Common myeloid progenitor, CD34-positive (primary cell): ENCODE measurements at places on chromosomes 7 and 10.
A peak's percentile ranks its signal among the peaks of the same experiment; 100 is the strongest.

- no peak for DNase-seq
Measured at GRCh38 chr10:124280916-124281315, 137.8 kb downstream of the OAT start.

GRCh38 chr10:102917314-102917961 lies 656 bp upstream of the CNNM2 start:
- peak; percentile 92 for DNase-seq

DNA sequence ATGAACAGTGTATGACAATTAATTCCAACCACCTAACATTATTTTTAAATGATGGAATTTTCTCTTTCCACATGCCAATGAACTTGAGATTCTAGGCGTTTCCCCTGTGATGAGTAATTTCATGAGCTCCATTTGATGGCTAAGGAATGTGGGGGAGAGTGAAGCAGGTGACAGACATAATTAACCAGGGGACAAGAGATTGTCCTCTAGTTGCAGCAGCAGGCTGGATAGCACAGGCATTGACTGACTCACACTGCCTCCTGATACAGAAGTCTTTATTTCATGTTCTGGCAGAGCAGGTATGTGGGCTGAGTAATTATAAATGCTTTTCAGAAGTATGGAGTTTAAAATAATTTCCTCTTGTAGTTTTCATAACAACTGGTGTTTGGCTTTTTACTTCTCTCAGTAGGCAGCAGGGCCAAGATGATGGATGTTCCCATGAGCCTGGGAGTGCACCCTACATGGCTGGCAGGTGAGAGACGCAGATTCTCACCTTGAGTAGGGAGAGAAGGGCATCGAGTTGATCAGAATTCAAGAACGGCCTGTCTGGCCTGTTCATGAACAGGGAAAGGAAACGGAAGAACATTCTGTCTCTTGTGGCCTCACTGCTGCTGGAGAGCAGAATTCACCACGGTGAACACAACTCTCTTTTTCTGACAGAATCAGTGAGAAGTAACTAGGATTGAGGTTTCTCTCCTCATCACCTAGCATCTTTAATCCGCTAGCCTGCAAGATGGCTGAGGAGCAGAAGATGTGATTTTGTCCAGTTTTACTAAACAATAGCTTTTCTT lies 118.8 kb downstream of the AOAH start:
- no peak for DNase-seq

DNA sequence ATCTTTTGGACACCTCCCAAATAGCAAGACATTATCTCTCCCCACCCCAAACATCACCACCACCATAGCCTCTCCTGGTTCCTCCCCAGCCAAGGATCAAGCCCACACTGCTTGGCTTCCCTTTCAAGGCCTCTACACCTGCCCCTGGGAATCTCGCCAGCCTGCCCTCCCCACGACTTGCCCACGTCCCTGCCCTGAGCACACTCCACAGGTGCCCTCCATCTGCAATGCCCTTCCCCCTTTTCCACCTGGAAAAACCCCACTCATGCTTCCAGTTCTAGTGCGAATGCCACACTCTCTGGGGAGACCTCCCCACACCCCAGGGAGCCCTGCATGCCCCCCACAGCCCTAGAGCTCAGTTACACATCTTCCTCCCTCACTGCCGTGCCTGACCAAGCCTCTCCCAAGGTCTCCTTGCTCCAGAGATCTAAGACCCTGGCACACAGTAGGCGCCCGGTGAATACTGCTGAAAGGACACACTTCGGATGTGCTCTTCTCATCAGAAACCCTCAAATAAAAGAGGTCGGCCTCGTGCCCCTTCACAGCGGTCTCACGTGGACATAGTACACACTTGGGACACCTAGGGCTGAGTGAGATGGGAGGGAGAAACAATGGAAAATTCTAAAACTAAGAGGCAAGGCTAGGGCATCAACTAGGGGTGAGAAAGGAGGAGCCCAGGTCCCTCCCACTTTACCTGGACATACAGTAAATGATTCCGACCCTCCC lies 91.4 kb downstream of the DLG5 start:
- DNase-seq = no peak

- DNase-seq = no peak
Measured at GRCh38 chr7:155858521-155859061, 46.3 kb upstream of the SHH start.

- no peak for DNase-seq
Measured at GRCh38 chr10:33031815-33032653, 74.0 kb upstream of the ITGB1 start.

- DNase-seq = no peak
Measured at GRCh38 chr10:69712342-69712741, 82.3 kb downstream of the FAM241B start.

DNA sequence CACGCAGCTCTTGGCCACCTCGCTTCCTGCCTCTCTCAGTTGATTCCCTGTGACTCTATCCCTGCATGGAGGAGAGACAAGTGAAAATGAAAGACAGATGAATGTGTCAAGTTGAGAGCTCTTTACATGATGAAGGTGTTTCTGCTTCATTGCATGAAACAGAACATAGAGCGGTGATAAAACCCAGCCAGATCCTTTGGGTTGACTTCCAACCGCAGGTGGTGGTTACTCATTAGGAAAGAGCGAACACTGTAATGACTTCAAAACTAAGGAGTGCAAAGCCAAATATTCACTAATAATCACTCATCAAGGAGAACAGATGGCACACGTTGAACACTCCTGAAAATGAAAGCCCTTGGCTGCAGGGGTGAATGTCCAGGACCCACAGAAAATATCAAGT lies 31.8 kb upstream of the WDR11 start:
- DNase-seq = no peak

DNA sequence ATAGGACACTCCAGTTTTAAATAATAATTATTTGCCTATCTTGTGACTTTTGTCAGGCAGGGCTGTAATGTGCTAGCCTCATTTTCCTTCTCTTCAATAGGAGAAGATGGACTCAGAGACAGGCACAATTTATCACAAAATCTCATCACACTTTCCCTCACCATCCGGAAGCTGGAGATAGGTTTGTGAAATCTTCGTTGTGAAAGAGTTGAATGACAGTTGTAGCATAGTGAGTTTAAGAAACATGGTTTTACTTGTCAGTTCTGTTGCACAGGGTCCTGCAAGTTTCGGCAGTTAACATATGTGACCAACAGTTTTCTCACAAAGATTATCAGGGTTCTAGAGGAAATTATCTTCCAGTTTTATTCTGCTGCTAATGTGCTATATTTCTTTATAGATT lies 37.7 kb upstream of the MAP3K8 start:
- no peak for DNase-seq

- no peak for DNase-seq
Measured at GRCh38 chr10:11478807-11479206, 132.6 kb downstream of the USP6NL start.

- no peak for DNase-seq
Measured at GRCh38 chr7:107007892-107008287, 36.6 kb upstream of the PRKAR2B start.

DNA sequence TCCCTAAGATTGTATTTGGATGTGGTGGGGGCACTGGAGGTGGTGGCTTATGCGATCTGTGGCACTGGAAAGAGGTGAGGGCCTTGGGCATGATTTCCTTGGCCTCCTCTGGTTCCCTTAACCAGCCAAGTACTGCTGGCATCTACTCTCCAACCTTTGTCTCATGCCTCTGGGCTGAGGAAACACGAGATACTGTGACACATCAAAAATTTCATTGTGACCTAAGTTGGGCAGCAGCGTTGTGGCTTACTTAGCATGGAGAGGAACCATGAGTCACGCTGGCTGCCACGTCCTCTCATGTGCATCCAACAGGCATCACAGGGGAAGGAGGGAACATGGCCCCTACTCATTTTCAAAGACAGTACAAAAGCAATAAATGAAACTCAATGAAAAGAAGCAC lies 29.7 kb upstream of the GSDME start:
- peak; percentile 88 for DNase-seq

DNA sequence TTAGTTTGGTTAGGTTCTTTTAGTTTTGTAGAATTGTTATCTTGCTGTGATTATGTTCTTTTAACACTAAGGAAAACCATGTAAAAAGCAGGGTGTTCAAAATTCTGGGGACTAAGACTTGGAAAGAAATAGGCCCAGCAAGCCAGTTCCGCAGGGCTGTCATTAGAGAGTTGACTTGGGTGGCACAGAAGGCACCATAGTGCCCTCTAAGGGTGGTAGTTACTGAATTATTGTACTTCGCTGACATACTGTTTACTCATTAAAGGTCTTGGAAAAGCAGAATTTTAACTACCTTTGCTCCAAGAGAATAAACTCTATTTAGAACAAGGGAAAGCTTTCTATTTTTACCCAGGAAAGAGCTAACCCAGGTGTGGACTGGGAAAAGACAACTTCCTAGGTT lies 86.5 kb downstream of the OTUD1 start:
- DNase-seq = peak; percentile 18

- peak; percentile 81 for DNase-seq
Measured at GRCh38 chr7:51376420-51377092, 59.9 kb upstream of the COBL start.

GRCh38 chr10:15789793-15790525 lies 70.2 kb upstream of the ITGA8 start:
- no peak for DNase-seq

DNA sequence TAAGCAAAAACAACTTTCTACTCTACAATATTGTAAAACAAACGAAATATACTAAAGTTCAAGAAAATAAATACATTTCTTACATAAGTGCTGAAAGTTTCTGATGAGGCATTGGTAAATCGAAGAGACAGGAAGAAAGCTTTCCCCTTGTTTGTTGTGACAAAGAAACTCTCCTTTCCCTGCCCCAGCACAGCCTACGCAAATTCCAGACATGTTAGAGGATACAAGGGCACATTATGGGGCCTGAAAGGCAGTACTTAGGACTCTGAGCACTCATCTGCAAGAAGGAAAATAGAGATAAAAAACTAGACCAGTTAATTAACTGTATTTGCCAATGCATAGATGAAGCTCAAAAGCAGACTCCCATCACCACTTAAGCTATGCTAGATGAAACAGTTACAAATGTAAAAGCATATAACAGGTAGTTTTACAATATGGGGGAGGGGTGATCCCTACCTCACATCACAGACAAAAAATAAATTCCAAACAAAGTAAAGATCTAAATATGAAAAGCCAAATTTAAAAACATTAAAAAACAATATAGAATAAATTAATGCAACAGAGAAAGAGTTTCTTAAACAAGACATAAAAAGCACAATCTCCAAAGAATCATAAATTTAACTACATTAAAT lies 21.8 kb downstream of the ARHGAP19 start:
- no peak for DNase-seq

- no peak for DNase-seq
Measured at GRCh38 chr10:56319386-56319785, 41.7 kb downstream of the ZWINT start.

- DNase-seq = no peak
Measured at GRCh38 chr10:29773675-29774091, 138.9 kb upstream of the SVIL start.

GRCh38 chr7:4129481-4130122 lies 552.5 kb upstream of the FOXK1 start:
- no peak for DNase-seq

DNA sequence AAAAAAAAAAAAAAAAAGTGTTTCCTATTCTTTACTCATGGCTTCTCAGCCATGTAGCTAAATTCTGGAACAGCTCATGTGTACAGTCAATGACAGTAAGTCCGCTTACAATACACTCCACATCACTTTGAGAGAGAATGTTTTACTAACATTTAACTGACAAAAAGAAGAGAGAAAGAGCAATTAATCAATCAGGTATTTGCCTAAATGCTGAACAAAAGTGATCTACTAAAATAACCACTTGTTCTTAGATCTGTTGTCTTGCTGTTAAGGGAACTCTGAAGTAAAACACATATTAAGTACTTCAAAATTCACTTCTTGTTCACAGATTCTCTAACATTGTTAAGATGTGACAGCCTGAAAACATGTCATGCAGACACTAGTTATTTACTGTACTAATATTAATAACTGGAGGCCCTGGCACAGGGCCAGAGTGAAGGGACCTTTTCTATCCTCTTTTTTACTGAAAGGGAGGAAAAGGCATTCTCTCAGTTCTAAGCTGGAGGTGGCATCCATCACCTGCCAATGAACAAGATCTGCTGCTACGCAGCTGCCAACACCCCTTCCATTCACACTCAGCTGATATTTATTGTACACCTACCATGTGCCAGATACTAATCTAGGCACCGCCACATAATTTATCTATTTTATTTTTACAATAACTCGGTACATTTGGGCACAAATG lies 72.6 kb downstream of the AHR start:
- DNase-seq = no peak

DNA sequence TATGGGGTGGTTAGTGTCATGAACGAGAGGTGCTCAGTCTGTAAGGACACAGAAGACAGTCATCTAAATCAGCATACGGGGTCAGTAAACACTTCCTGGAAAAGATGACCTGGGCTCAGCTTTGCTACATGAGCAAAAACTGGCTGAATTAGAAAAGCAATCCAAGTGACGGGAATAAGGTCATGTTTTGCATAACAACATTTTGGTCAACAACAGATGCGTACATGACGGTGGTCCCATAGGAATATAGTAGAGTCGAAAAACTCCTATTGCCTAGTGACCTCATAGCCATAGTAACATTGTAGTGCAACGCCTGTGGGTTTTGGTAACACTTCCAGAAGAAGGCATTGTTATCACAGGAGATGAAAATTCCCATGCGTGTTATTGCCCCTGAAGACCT lies 92.9 kb downstream of the CTNNA3 start:
- no peak for DNase-seq

- DNase-seq = no peak
Measured at GRCh38 chr10:6704896-6705295, 124.8 kb upstream of the PRKCQ start.

DNA sequence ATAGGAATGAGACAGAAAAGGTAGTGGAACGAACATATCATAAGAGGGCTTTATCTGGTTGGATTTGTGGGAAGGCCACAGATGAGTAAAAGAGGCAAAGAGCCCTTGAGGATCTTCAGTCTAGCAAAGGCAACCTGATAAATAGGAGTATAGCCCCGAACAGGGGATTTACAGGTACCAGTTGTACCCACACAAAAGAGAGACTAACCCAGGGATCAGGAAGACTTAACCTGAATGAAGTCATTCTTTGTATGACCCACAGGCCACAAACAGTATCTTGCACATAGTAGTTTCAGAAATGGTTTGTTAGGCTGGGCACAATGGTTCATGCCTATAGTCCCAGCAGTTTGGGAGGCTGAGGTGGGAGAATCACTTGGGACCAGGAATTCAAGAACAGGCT lies 208.2 kb downstream of the ARHGAP21 start:
- DNase-seq = no peak

GRCh38 chr7:98213888-98214810 lies 2.9 kb downstream of the BHLHA15 start:
- no peak for DNase-seq

DNA sequence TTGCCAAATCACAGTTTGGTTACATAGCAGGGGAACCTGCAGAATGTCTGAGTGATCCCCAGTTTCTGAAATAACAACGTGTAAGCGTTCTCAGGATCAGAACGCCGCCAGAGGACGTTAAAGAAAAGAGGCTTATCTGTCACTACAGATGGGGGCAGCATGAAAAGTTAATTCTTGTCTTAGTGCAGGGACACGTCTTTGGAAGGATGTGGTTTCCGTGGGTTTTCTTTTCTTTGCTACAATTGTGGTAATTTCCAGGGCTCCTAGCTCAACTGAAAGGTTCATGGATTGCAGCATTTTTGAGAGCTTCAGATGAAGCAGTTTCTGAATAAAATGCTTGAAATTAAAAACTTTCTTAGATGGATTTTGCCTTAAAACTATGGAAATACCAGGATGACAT lies 106.6 kb downstream of the PRKCQ start:
- DNase-seq = peak; percentile 99
